ENCODE measurements at places on chromosomes 4 and X. TPM values are rescaled to one million over a fixed set of nuclear protein-coding genes. Genes with fewer than 3 reads are reported as not detected.

- no peaks in the 10 kb centered on the region for H3K4me1 ChIP-seq
- no peaks in the 10 kb centered on the region for H3K36me3 ChIP-seq
- no peak for DNase-seq
- H3K4me3 ChIP-seq: no peak overlapping the region
These were observed 931.7 kb downstream of the CENPC start for GRCh38 chr4:66613591-66613990.

- H3K4me1 ChIP-seq: no peaks in the 10 kb centered on the region
- H3K27ac ChIP-seq: no peak overlapping the region
- no peak overlapping the region for H3K4me3 ChIP-seq
- no peaks in the 10 kb centered on the region for H3K36me3 ChIP-seq
These were observed 17.7 kb upstream of the TMEM154 start for GRCh38 chr4:152697284-152698088.

DNA sequence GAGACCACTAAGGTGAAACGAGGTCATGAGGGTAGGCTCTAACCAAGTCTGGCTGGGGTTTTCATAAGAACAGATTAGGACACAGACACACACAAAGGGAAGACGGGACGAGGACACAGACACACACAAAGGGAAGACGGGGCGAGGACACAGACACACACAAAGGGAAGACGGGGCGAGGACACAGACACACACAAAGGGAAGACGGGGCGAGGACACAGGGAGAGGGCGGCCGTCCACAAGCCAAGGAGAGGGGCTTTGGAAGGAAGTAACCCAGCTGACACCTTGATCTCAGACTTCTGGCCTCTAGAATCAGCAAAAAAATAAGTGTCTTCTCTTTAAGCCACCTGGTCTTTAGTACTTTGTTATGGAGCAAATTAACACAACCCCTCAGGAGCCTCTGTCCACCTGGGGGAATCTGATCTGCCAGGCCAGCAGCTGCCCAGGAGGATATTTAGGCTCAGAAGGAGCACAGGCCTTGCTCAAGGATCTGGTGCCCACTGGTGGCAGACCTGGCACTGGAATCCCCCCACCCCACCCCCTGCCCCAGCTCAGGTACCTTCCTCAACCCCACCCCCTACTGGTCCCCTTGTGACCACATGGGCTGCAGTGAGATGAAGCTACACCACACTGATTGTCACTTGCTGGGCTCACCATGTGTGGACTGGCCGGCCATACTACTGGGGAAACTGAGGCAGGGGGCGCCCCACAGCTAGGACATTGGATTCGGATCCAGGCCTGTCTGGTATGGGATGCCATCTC lies 2.8 kb downstream of the ABLIM2 start:
- H3K27ac ChIP-seq: peak overlapping the region; percentile 48
- H3K36me3 ChIP-seq: peaks cover 3% of the 10 kb centered on the region
- peaks cover 4% of the 10 kb centered on the region for H3K4me1 ChIP-seq
- DNase-seq: no peak

GRCh38 chr4:137688651-137689050 lies 156.4 kb upstream of the PCDH18 start:
- H3K27me3 ChIP-seq: peaks cover 2% of the 10 kb centered on the region
- DNase-seq: no peak
- H3K4me1 ChIP-seq: no peaks in the 10 kb centered on the region
- no peak overlapping the region for H3K27ac ChIP-seq
- H3K4me3 ChIP-seq: no peak overlapping the region

- no peak overlapping the region for H3K4me3 ChIP-seq
- no peaks in the 10 kb centered on the region for H3K27me3 ChIP-seq
- no peaks in the 10 kb centered on the region for H3K36me3 ChIP-seq
These were observed 10.6 kb upstream of the CCNG2 start for GRCh38 chr4:77146186-77147078.

Gene S100G
- total RNA-seq: not detected

Gene TECRL
- total RNA-seq: not detected

Gene ANOS1
- total RNA-seq: 9.6 TPM

DNA sequence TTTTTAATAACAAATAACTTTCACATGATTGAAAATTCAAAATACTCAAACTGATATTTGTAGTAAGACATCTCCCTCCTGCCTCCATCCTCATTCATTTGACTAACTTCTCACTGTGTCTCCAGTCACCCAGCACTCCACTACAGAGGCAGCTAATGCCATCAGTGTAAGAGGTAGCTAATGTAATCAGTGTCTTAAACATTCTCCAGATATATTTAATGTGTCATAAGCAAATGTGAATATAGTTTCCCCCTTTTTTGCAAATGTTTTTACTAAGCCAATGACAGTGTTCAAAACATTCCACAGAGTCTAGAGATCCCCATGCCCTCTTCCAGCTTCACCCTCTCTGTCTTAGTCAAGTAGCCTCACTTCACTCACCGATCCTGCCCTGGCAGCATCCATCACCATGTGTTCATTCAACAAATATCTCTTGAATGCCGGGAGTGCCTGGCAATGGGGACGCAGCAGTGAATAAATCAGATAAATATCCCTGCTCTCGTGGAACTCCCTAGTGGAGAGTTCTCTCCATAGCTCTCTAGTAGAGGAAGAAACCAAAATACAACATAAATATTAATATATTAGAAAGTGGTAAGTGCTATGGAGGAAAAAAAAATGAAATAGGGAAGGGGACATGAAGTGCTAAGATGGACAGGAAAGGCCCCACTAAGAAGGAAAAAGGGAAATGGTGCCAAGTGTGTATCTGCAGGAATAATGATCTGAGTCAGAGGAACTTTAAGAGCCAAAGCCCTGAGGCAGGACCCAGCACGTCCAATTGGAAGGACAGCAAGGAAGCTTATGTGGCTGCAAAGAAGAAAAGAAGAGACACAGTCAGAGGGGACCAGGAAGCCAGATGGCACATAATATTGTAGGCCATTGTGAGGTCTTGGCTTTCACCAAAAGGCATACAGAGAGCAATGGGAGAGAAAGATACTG lies 18.7 kb downstream of the SCFD2 start:
- H3K27ac ChIP-seq: no peak overlapping the region
- peaks cover 5% of the 10 kb centered on the region for H3K27me3 ChIP-seq
- DNase-seq: no peak
- peaks cover 9% of the 10 kb centered on the region for H3K36me3 ChIP-seq

DNA sequence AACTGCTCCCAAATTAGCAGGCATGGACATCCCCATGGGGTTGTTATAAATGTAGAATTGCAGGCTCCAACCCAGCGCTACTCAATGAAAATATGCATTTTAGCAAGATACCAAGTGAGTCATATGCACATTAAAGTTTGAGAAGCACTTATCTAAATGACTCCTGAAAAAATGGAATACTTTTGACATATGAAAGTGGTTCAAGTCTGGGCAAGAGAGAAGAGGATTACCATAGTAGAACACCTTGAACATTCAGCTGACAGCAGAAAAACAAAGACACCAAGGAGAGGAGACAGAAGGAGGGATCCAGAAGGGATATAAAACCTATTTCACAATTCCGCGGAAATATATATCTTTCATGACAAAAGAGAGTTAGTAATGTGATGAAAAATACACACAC lies 63.2 kb upstream of the CT83 start:
- peaks cover 1% of the 10 kb centered on the region for H3K27me3 ChIP-seq
- no peak overlapping the region for H3K27ac ChIP-seq
- H3K36me3 ChIP-seq: no peaks in the 10 kb centered on the region
- H3K4me1 ChIP-seq: no peaks in the 10 kb centered on the region
- no peak overlapping the region for H3K4me3 ChIP-seq
- no peak for DNase-seq

Gene CITED1
- 3.2 TPM for total RNA-seq

Gene HTT
- total RNA-seq: 62.4 TPM

DNA sequence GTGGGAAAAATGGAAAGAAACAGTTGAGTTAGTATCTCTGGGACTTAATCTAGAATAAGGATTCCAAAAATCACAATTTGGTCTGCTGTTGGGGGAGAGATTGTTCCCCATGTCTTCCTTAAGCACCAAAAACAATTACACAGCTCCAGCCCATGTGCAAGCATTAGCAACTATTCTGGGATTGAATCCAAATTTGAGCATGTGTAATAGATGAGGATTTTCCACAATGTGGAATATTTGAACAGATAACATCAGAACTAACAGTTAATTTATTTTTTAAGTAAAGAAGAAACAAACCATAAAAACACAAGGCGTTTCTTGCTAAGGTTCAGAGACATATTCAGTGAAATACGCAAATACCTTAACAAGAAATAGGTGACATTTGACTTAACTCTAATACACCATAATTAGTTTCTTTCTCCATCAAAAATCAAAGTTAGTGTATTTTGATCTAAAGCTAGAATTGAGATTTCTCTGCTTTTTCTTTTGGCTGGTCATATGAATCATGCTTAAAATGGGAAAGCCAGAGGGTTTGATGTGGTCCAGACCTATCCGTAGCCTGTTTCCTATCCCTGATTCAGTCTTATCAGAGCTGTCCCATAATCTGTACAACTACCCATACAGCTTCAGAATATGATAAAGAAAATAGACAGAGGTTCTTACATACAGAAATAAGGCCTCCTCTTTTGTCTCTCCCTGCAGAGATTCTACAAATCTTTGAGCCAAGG lies 413.4 kb downstream of the PACRGL start:
- no peak overlapping the region for H3K27ac ChIP-seq
- no peaks in the 10 kb centered on the region for H3K27me3 ChIP-seq
- H3K36me3 ChIP-seq: no peaks in the 10 kb centered on the region
- H3K4me3 ChIP-seq: no peak overlapping the region
- H3K4me1 ChIP-seq: no peaks in the 10 kb centered on the region
